ENCODE measurements at places on chromosomes 2 and 18. TPM values are rescaled to one million over a fixed set of nuclear protein-coding genes. Genes with fewer than 3 reads are reported as not detected.

DNA sequence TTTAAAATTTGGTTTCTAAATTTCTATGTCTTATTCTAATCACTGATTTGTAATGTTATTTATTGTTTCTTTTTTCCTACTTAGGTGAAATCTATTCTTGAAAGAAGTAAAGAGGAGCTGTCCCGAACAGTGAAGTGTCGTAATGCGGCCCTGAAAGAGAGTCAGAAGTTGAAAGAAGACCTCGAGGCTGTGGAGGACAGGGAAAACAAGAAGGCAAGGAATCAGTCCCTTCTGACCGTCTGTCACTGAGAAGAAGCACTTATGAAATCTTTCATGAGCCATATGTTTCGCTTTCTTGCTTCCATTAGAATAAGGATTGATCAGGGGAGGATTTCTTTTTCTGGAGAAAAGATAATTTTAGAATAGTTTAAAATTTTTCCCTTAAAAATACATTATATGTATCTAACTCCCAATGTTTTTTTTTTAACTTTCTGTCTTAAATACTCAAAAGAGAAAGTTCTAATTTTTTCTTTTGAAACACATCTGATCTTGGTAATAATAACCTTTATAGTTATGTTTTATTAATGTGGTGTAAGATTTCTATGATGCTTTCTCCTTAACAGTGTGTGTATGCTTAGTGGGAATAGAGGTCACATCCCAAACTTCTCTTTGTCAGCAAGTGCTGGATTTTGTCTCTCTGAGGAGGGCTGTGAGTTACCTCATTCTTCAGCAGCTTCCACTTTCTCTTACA, 79.0 kb downstream of the CCDC150 start:
- no peak overlapping the region for H3K27ac ChIP-seq
- no peak overlapping the region for H3K4me3 ChIP-seq
- no peaks in the 10 kb centered on the region for H3K27me3 ChIP-seq
- no peak for DNase-seq
- H3K36me3 ChIP-seq, result no peaks in the 10 kb centered on the region

- peaks cover 73% of the 10 kb centered on the region for H3K4me1 ChIP-seq
- H3K4me3 ChIP-seq, result peak overlapping the region; percentile 41
- peak overlapping the region; percentile 99 for H3K27ac ChIP-seq
- no peak for DNase-seq
- no peaks in the 10 kb centered on the region for H3K36me3 ChIP-seq
Measured at GRCh38 chr2:8545695-8546611, 135.9 kb upstream of the ID2 start.

DNA sequence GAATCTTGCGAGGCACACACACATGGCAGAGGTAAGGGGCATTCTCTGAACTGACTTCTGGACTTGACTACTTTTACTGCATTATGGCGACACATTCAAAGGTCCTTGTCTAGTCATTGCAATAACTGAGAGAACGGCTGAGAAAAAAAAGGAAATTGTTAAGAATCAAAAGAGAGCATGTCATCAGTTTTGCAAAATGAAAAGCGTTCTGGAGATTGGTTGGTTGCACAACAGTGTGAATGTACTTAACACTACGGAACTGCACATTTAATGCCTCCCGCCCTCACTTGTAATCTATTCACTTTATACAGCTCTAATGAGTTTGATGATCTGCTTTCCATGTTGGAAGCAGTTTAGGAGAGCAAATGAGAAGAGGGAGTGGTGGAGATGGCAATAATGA, 68.5 kb upstream of the NFU1 start:
- H3K36me3 ChIP-seq, result peaks cover 40% of the 10 kb centered on the region
- no peak overlapping the region for H3K27ac ChIP-seq
- H3K4me1 ChIP-seq, result peaks cover 2% of the 10 kb centered on the region

DNA sequence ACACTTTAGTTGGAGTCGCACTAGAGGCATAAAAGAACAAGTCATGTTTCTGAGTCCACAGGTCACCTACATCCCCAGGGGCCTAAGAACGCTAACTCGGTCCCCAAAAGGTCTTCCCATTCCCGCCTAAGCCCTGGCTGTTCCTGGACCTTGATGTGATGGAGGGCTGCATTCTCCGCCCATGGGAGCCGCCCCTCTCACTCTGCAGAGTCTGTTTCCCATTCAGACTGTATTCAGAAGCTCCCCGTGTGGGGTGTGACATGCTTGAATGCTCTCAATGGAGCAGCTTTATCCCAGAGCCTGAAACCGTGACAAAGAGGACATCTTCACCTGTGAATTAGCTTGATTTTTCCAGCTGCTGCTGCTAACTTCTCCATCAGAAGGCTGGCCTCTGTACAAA, 319.0 kb upstream of the KLHL29 start:
- H3K27ac ChIP-seq, result no peak overlapping the region
- no peaks in the 10 kb centered on the region for H3K36me3 ChIP-seq
- H3K4me1 ChIP-seq, result no peaks in the 10 kb centered on the region
- H3K27me3 ChIP-seq, result peaks cover 4% of the 10 kb centered on the region

DNA sequence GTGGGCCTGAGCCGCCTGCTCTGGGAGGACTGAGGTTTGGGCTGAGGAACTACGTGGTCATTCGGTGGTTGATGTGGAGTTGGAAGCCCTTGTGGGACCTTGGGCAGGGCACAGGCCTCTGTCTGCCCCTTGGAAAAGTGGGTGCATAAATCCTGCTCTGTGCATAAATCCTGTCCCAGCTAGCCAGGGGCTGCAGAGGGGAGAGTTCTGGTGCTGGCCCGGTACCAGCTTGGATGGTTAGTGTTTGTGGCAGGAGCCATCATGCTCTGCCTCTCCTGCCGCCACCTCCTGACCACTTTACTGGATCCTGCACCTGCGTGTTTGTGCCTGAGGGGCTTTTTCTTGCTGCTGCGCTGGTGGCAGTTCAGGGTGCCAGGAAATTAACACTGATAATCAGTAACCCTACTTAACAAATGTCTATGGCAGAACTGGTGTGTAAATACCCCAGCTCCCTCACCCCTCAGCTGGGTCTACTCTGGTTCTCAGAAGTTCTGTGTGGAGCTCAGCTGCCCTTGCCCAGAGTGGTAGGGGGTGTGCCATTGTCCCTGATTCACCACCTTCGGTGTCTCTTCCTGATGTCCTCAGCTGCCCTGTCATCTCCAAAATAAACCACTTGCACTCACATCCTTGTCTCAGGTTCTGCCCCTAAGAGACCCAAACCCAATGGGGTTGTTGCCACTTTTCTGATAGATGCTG, 156.8 kb downstream of the GLI2 start:
- no peaks in the 10 kb centered on the region for H3K4me1 ChIP-seq
- H3K27ac ChIP-seq, result no peak overlapping the region
- peaks cover 5% of the 10 kb centered on the region for H3K27me3 ChIP-seq
- DNase-seq, result no peak
- H3K4me3 ChIP-seq, result no peak overlapping the region
- H3K36me3 ChIP-seq, result no peaks in the 10 kb centered on the region

- no peak overlapping the region for H3K27ac ChIP-seq
- H3K27me3 ChIP-seq, result peaks cover 12% of the 10 kb centered on the region
- no peak overlapping the region for H3K4me3 ChIP-seq
- no peaks in the 10 kb centered on the region for H3K4me1 ChIP-seq
Measured at GRCh38 chr2:113370478-113371091, 66.9 kb upstream of the ZNG1B start.

DNA sequence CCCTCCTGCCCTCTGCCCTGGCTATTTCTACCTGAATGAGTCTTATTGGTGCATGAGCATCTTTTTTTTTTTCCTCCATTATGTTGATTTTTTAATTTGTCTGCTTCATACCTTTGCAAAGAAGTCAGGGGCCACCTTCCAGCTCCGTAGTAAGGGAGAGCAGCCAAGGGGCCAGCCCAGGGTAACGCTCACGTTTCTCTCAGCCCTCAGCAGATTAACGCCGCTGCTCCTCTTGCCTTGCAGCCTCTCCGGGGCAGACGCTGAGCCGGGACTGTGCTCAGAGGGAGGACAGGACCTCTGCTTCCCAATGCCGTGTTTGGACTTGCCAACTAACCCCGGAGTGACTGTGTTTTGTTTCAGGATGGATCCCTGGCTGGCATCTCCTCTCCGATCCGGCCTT, 241.7 kb downstream of the ATAD2B start:
- H3K4me1 ChIP-seq, result peaks cover 12% of the 10 kb centered on the region
- H3K36me3 ChIP-seq, result no peaks in the 10 kb centered on the region
- peaks cover 5% of the 10 kb centered on the region for H3K27me3 ChIP-seq
- DNase-seq, result no peak
- no peak overlapping the region for H3K27ac ChIP-seq

GRCh38 chr2:79910643-79911042, 393.9 kb downstream of the LRRTM1 start:
- H3K4me1 ChIP-seq, result no peaks in the 10 kb centered on the region
- no peak for DNase-seq
- H3K27me3 ChIP-seq, result peaks cover 2% of the 10 kb centered on the region
- no peak overlapping the region for H3K4me3 ChIP-seq
- H3K27ac ChIP-seq, result no peak overlapping the region
- H3K36me3 ChIP-seq, result peaks cover 5% of the 10 kb centered on the region

DNA sequence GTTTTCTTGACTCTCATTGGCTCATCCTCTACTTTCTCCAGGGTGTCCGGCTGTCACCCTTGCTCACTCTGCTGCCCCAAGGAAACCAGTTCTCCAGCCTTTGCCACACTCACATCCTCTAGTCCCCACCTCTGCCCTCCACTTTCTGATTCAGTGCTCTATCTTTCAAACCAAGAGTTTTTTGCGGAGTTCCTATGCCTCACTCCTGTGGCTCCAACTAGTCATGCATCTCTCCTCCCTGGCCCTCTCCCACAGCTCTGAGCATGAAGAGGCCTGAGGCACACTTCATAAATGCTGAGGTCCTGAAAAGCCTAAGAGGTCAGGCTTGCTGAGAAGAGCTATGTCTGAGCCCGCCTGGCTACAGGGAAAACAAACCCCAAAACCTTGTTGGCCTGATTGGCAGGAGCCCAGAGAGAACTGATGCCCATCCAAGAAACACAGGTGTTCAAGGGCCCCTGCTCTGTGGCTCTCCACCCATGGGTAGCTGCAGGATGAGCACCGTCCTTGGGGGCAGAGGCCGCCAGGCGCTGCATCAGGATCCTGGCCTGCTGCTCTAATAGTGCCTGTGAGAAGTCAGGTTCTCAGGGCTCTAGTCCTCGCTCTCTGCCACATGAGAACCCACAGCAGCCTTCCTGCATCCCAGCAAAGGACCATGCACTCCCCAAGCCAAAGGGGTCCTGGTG, 42.1 kb downstream of the HS1BP3 start:
- H3K27me3 ChIP-seq, result no peaks in the 10 kb centered on the region
- no peaks in the 10 kb centered on the region for H3K4me1 ChIP-seq
- no peak overlapping the region for H3K4me3 ChIP-seq
- no peak overlapping the region for H3K27ac ChIP-seq
- peaks cover 24% of the 10 kb centered on the region for H3K36me3 ChIP-seq
- no peak for DNase-seq

- no peak for DNase-seq
- no peaks in the 10 kb centered on the region for H3K36me3 ChIP-seq
- H3K27ac ChIP-seq, result no peak overlapping the region
Measured at GRCh38 chr2:196046123-196046917, 22.3 kb downstream of the DNAH7 start.

- no peak overlapping the region for H3K27ac ChIP-seq
- DNase-seq, result no peak
- H3K4me3 ChIP-seq, result no peak overlapping the region
- H3K27me3 ChIP-seq, result no peaks in the 10 kb centered on the region
Measured at GRCh38 chr2:100401268-100401667, 16.2 kb downstream of the CHST10 start.

DNA sequence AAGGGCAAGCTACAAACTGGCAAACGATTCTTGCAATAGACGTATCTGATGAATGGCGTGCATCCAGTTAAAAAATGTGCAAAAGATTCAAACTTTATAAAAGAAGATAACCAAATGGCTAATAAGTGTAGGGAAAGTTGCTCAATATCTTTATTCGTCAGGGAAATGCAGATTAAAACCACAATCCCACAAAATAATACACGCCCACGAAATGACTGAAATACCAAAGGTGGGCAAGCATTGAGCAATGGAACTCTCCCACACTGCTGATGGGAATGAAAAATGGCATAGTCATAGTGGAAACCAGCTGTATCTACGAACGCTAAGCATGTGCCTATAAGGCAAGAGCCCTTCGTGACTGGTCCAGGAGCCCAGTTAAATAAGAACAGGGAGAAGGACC, 168.6 kb upstream of the SIX2 start:
- H3K27me3 ChIP-seq, result peaks cover 7% of the 10 kb centered on the region
- no peaks in the 10 kb centered on the region for H3K36me3 ChIP-seq
- no peaks in the 10 kb centered on the region for H3K4me1 ChIP-seq
- no peak overlapping the region for H3K4me3 ChIP-seq
- H3K27ac ChIP-seq, result no peak overlapping the region

- no peaks in the 10 kb centered on the region for H3K36me3 ChIP-seq
- H3K27ac ChIP-seq, result no peak overlapping the region
- no peaks in the 10 kb centered on the region for H3K4me1 ChIP-seq
- no peak for DNase-seq
- no peak overlapping the region for H3K4me3 ChIP-seq
Measured at GRCh38 chr18:31070206-31070605, 27.7 kb upstream of the DSC3 start.

DNA sequence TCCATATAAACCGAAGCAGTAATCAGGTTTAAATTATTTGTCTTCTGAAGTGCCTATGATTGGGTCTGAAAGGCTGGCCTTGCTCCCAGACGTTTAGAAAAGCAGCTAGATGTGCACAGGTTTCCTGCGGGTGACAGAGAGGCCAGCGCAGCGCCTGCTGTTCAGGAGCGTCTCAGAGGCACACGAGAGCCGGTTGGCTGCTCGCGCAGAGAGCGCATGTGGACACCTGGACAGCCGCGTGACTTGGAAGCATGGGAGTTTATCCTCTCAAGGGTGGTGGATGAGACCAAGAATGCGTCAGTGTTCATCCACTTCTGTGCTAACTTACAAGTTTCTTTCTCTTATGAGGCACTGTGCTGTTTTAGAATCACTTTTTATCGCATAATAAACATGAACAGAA, 303.7 kb downstream of the PTGR3 start:
- no peaks in the 10 kb centered on the region for H3K27me3 ChIP-seq
- peaks cover 15% of the 10 kb centered on the region for H3K4me1 ChIP-seq
- H3K36me3 ChIP-seq, result no peaks in the 10 kb centered on the region
- no peak overlapping the region for H3K4me3 ChIP-seq
- H3K27ac ChIP-seq, result no peak overlapping the region
- DNase-seq, result no peak

- no peak for DNase-seq
- no peaks in the 10 kb centered on the region for H3K36me3 ChIP-seq
- H3K27ac ChIP-seq, result no peak overlapping the region
- H3K4me3 ChIP-seq, result no peak overlapping the region
- H3K4me1 ChIP-seq, result no peaks in the 10 kb centered on the region
Measured at GRCh38 chr18:63909870-63910269, 2.1 kb downstream of the SERPINB10 start.

The RTTN gene
- 5.2 TPM for polyA plus RNA-seq

The LINC00305 gene
- polyA plus RNA-seq, result not detected

The APCDD1 gene
- polyA plus RNA-seq, result not detected

The DNAJC5G gene
- polyA plus RNA-seq, result not detected

The RND3 gene
- not detected for polyA plus RNA-seq

The CD8B2 gene
- polyA plus RNA-seq, result 0.43 TPM

The CHMP3 gene
- 44.1 TPM for polyA plus RNA-seq

The CCDC68 gene
- not detected for polyA plus RNA-seq

Data from immature natural killer cell (primary cell).